ENCODE measurements at places on chromosomes 7 and 10.

- DNase-seq, result no peak
Measured at GRCh38 chr10:31659665-31660064, 269.0 kb downstream of the ARHGAP12 start.

DNA sequence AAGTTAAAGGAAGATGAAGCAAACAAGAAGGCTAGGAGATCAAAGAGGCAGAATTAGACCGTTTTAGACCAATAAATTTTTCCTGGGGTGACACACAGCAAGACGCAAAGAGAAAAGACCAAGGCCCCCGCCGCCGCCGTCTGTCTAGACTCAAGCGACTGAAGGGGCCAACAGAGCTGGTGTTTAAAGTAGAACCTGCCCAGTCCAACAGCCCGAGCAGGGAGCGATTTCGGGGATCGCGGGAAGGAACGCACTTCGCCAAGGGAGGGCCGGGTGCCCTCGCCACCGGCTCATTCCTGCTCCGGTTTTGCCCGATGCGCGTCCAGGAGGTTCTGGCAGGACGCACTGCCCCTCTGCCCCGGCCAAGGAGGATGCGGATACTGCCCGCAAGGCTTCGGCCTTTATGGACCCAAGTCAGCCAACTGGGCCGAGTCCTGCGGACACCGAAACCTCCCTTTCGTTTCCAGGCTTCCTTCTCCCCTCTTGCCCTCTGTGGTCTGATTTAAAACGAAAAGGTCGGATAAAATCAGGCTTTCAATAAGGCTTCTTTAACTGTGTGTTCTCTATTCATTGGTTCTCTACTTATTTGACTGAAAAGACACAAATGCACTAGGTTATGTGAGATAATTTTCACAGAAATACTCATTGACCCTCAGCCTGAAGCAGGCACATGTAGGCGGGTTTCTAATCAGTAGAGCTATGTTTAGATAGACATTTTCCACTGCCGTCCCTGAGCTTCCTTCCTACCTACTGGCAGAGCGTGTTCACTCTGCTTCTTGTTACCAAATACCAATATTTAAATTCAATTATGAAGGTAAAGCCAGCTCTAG, 2.2 kb upstream of the HOXA7 start:
- DNase-seq, result no peak

DNA sequence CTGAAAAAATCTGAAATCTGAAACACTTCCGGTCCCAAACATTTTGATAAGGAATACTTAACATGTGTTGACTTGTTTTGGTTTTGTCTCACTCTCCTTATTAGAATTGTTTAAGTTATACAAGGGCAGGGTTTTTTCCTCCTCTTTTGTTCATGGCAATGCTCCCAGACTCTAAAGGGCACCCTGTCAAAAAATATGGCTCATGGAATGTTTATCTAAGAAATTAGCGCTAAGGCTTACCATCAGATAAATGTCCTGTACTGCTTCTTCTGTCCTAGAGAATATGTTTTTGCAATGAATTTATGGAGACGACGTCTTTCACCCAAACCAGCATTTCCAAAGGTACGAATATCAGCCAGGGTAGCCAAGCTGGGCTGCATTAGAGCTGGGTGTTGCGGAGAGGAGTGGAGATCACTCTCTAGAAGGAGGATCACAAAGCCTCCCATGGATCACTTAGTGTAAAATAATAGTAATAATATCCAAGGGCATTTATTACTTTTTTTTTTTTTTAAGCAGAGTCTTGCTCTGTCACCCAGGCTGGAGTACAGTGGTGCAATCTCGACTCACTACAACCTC, 46.8 kb downstream of the ERLIN1 start:
- no peak for DNase-seq

DNA sequence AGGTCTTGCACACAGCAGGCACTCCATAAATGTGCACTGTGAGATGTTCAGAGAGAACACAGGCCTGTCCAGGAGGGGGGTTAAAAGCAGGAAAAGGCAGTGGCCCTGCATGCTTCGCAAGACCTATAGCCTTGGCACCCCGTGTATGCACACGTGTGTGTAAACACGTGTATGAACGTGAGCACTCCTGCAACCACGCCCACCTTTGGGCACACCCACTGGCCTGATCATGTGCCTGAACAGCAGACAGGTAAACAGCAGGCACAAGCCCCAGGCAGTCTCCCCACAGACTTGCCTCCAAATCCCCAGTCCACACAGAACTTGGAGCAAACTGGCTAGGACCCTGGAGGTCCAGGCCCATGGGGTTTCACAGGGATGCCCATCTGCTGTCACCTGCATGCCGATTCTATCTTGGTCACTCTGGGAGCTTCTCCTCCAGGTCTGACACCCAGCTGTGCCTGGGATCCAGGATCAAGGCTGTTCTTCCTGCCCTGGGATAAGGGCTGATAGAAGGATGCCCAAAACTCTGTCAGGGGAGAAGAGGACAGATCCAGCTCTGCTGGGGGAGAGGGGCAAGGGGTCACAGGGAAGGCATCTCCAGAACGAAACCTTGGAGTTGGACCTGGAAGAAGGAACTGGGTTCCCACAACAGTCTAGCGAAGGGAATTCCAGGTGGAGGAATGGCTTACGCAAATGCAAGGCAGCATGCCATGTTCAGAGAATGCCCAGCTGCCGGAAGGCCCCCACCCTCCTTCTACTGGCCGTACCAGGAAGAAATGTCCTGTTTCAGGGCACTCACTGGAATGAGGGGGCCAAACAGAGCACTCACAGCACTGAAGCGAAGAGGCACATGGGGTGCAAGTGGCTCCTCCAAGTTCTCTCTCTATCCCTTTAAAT, 14.3 kb upstream of the ZMIZ1 start:
- DNase-seq, result no peak

GRCh38 chr10:88794731-88795130, 7.8 kb upstream of the LIPM start:
- no peak for DNase-seq

DNA sequence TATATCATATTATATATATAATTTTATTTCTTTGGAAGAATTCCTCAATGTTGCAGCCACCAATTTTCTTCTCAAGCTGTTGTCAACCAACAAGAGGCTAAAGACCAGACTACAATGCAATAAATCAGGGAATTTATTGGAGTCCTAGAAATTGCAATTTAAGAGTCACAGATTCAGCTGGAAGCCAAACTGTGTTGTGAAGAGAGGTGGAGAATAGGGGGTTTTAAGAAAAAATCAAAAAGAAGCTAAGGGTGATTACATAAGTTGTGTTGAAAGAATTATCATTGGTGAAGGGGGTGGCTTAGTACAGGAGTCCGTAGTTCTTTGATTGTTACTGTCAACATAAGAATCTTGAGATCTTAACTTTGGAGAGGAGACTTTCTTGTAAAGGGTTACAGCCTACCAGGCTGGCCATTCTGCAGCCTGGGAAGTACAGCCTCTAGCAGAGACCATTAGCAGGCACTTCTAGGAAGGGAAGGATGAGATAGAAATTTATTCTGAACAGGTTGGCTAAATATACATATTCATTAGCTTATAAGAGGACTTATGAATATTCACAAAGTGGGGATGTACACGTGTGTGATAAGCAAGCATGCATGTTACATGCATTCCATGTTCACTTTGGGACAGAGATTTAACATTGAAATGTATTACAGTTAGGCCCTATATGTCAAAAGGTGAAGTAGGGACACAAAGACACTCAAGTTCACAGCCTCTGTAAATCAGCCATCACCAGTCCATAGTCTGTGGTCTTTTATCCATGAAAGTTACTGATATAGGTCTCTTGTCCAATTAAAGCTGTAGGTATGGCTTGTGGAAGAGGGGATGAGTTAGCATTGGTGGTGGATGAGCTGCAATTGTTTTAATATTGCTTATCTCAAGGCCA, 8.3 kb upstream of the TMEM168 start:
- no peak for DNase-seq

GRCh38 chr7:100016215-100016901, 962 bp downstream of the ZKSCAN1 start:
- no peak for DNase-seq

GRCh38 chr7:134527979-134528371, 608 bp downstream of the AKR1B10 start:
- peak; percentile 51 for DNase-seq

- no peak for DNase-seq
Measured at GRCh38 chr7:110677405-110677804, 413.5 kb upstream of the LRRN3 start.

GRCh38 chr10:36559412-36560400, 565.7 kb upstream of the ANKRD30A start:
- DNase-seq, result no peak

DNA sequence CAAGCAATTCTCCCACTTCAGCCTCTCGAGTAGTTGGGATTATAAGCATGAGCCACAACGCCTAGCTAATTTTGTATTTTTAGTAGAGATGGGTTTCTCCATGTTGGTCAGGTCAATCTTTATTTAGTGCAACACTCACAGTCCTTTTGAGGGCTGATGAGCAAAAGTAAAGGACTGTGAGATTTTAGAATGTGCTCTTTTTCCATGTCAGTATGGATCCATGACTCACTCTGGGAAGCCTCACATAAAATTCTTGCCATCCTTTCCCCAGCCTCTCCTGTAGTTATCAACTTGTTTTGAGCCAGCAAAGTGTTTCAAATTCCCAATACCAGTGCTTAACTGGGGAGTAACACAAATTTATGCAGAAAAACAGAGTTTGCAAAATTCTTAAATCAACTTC, 135.8 kb upstream of the CXCL12 start:
- DNase-seq, result no peak

- DNase-seq, result no peak
Measured at GRCh38 chr10:132507409-132507955, 30.1 kb upstream of the INPP5A start.

DNA sequence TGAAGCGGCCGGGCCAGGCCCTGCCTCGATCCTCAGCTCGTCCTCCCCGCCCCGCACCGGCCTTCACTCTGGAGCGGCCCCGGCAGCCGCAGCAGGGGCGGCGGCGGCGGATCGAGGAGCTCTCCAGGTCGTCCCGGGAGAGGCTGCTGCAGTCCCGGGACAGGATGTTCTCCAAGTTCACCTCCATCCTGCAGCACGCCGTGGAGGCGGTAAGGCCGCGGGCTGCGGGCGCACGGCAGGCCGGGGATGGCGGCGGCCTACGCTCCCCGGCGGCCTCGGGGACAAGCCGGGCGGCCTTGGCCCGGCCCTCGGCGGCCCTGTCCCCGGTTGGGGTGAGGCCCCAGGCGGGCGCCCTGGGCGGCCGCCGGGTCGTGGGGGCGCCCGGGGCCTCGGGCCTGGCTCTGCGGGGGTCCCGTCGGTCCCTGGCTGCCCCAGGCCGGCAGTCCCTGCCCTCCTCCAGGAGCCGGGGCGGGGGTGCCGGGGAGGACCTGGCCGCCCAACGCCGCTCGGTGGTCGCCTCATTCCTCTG, 399 bp downstream of the FHIP2A start:
- DNase-seq, result peak; percentile 30

GRCh38 chr7:99362801-99363200, 11.7 kb upstream of the ARPC1B start:
- peak; percentile 83 for DNase-seq

DNA sequence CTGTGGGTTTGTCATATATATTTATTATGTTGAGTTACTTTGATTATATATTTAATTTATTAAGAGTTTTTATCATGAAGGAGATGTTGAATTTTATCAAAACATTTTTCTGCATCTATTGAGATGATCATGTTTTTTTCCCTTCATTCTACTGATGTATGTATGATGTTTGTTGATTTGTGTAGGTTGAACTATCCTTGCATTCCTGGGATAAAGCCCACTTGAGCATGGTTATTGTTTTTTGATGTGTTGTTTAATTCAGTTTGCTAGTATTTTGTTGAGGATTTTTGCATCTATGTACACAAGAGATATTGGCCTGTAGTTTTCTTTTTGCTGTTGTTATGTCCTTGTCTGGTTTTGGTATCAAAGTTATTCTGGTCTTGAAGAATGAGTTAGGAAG, 31.1 kb downstream of the SCART1 start:
- DNase-seq, result no peak

GRCh38 chr10:74969530-74969929, 141.9 kb upstream of the SAMD8 start:
- DNase-seq, result no peak

DNA sequence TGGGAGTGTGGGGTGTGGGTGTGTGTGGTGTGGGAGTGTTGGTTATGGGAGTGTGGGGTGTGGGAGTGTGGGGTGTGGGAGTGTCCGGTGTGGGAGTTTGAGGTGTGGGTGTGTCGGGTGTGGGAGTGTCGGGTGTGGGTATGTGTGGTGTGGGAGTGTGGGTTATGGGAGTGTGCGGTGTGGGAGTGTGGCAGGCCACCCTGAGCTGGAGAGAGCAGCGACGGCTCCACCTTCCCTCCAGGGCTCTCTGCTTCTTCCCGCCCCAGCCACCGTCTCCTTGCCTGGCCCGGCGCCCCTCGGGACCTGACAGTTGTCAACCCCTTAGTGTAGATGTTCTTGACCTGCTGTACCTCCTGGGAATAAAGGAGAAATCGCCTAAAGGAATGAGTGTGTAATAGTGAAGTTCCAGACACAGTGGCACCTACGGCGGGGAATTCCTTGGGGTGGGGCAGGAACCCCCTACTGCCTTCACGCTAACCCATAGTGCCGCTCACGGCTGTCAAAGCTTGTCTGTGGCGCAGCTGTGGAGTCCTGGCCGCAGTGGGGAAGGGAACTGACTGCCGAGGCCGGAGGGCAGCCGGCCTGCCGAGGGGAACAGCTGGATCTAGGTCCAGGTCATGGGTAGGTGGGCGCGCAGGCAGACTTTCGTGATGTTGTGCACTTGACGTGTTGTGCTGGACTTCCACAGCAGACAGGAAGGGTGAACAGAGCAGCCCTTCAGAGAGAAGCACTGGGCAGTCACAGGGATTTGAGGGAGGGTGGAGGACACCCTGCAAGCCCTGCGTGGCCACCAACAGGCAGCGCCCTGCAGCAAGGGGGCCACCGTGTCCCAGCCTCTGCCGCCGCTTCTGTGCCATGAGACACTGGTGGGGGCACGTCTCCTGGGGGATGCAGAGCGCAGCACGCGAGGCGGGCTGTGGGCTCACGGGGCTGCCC, 49.0 kb upstream of the EN2 start:
- DNase-seq, result no peak

GRCh38 chr10:62195675-62195926, 73.0 kb downstream of the RTKN2 start:
- DNase-seq, result no peak

- DNase-seq, result no peak
Measured at GRCh38 chr10:37747081-37747480, 110.3 kb downstream of the ZNF248 start.

DNA sequence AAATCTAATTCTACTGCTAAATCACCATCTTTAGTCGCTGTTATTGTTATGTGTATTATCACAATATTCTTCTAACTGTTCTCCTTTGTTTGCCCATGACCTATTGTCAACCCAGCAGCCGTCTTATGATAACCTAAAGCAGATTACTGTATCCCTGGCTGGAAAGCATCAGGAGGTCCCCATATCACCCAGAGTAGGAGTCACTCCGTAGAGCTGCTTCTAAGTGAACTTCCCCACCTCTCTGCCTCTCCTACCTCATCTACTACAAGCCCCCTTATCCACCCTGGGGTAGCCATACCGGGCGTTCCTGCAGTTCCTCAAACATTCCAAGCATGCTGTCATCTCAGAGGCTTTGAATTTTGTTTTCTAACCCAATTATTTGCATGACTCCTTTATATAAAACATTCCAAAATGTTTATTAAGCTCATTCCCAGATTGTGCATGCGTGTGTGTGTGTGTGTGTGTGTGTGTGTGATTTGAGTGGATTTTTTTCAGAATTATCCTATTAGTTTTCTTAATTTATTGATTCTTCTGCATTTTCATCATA, 39.7 kb downstream of the POU6F2 start:
- no peak for DNase-seq

GRCh38 chr10:84348447-84348846, 20.1 kb downstream of the CCSER2 start:
- DNase-seq, result peak; percentile 70

- DNase-seq, result no peak
Measured at GRCh38 chr10:31437959-31438358, 118.9 kb downstream of the ZEB1 start.

All from AG08396 (cell line).